CD4-positive, alpha-beta T cell treated with Interleukin-12 subunit alpha and Interleukin-12 subunit beta, for 1 hour (primary cell): ENCODE measurements at places on chromosomes 6 and 20.

DNA sequence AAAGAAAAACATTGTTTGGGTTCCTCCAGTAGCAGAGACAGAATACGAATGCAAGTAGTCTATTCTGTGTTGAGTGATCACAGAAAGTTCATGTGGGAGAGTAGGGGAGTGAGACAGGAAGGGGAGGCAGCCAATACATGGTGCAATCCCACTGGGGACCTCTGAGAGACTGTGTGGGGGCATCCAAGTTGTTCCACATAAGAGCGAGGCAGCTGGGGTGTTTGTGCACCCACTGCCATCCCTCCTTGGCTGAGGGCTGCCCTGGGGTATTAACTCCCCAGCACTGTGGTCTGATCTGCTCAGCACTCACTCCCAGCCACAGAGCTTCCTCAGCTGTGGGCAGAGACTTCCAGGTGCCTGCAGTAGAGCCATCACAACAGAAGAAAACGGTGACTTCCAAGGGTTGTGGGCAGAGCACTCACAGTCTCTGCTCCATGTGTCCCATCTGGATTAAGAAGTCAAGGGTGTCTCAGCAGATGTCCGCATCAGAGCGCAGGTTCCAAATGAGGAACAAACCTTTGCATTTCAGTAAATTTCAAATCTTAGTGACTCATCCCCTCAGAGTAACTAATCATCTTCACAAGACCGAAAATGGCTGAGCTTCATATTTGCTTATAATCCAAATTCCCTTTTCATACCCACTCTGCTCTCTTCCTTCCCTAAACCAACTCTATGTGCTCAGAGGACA, 101.9 kb upstream of the NAA20 start:
- no peak for DNase-seq

GRCh38 chr6:167467793-167468431, 143.0 kb downstream of the TTLL2 start:
- no peak for DNase-seq

- DNase-seq, result no peak
Measured at GRCh38 chr6:20158676-20159075, 53.6 kb downstream of the MBOAT1 start.

DNA sequence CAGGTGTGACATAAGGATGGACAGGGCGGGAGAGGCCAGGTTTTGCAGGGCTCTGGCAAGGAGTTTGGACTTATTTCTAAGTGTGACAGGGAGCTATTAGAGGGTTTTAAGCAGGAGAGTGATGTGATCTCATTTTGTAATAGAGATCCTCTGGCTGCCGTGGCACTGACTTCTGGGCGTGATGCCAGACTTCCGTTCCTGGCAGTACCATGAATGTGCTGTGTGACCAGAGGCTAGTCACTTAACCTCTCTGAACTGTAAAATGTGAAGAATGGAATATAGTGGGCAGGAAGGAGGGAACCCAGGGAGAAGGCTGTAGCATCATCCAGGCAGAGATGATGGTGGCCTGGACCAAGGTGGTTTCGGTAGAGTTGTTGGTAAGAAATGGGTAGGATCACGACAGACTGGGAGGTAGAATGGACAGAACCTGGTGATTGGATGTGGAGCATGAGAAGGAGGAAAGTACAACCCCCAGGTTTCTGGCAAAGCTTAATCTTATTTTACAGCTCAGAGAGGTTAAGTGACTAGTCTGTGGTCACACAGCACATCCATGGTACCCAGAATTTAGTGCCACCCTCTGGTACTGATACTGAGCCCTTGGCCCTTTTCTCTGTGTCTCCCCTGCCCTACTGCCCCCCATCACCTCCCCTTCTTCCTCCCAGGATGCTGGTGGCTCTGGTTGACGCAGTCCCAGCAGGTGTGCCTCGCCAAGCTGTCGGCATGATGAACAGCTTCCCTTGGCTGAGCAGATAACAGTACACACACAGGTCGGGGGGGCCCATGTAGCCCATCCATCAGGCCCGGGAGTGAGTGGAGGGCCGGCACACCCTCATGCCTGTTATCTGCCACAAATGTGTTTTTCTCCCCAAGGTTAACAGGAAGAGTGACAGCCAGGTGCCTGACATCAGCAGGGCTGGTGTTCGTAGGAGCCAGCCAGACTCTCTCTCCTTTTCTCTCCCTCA, 52.9 kb upstream of the CTNNBL1 start:
- no peak for DNase-seq

GRCh38 chr6:91683240-91683639, 1096.4 kb upstream of the MAP3K7 start:
- DNase-seq, result no peak

DNA sequence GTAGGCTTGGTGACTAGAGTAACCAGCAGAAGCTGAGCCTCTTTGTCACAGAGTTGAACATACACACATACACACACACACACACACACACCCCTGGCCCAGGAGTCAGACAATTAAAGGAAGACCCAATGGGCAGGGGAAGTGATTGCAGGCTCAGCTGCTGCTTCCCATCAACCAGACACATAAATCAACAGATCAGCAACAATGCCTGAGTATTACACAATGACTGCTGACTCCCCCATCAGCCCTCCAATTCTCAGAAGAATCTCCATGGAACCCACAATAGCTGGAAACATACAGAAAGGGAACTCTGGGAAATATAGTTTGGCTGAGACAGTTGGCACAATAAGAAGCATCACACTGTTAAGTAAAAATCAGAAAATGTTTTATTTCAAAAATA, 270.4 kb upstream of the PLCB4 start:
- DNase-seq, result no peak

GRCh38 chr6:153170511-153170910, 39.4 kb upstream of the RGS17 start:
- no peak for DNase-seq

GRCh38 chr6:78925317-78925716, 58.0 kb downstream of the IRAK1BP1 start:
- DNase-seq, result no peak

- no peak for DNase-seq
Measured at GRCh38 chr6:138844192-138844591, 48.3 kb downstream of the ECT2L start.

DNA sequence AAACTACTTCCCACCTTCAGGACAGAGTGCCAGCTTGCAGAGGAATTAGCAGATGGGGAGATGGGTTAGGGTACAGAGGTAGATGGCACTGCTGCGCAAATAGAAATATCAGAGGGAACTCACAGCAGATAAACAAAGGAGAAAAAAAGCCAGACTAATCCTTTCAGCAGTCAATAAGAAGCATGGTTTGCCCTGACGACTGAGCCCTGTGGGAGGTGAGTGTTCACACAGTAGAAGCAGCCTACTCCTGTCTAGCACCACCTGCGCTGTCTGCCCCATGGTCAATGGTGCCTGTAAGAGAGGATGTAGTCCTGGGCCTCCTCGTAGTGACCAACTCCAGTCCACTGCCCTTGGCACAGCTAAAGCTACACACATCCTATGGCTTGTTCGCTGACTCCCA, 174.1 kb downstream of the IBTK start:
- no peak for DNase-seq

GRCh38 chr6:7727946-7728854, 2.3 kb downstream of the BMP6 start:
- DNase-seq, result no peak
